ENCODE measurements at places on chromosomes 2 and 18.
A peak's percentile ranks its signal among the peaks of the same experiment; 100 is the strongest.

- DNase-seq, result peak; percentile 29
Measured at GRCh38 chr18:5197032-5197434, at the start of gene AKAIN1. TSS of gene AKAIN1 (minus strand) at chr18:5197257. CDS start at chr18:5197053, 204 bp downstream.

DNA sequence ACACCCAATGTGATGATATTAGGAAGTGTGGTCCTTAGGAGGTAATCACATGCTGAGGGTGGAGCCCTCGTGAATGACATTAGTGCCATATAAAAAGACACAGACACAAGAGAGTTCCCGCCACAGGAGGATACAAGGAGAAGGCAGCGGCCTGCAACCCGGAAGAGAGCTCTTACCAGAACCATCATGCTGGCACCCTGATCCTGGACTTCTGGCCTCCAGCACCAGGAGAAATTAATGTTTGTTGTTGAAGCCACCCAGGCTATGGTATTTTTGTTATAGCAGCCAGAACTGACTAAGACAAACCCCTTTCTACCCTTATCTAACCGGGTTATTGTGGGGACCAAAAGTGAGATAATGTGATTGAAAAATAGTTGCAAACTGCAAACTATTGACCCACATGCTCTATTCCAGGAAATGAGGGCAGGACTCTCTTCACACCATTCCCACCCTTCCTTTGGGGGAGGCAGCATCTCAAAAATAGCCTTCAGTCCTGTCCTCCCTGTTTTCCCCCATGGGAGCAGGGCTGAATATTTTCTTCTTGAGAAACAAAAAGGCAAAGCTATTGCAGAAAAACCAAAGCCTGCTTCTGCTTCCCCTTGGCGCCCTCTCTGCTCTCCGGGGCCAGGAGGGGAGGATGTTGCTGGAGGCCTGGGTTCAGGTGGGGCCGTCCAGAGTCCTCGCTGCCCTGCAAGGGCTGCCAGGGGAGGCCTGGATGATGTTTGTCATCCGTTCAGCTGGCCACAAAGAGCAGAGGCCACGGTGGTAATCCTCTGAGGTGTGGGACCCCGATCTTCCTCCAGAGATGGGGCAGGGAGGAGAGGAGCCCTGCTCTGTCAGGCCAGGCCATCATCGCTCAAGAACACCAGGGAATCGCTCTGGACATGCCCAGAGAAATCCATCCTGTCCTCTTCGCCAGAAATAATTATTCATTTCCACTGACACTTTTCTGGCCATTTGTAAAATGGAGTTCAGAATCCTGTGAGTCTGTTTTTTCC is 73.8 kb upstream of the HAAO start:
- no peak for DNase-seq

- no peak for DNase-seq
Measured at GRCh38 chr18:13276530-13277520, 58.3 kb downstream of the LDLRAD4 start.

GRCh38 chr2:187959821-187960220 is 331.9 kb upstream of the GULP1 start:
- DNase-seq, result no peak

- DNase-seq, result no peak
Measured at GRCh38 chr2:2762913-2763312, 431.8 kb upstream of the MYT1L start.

GRCh38 chr18:45494811-45495210 is 120.5 kb upstream of the SLC14A2 start:
- no peak for DNase-seq

DNA sequence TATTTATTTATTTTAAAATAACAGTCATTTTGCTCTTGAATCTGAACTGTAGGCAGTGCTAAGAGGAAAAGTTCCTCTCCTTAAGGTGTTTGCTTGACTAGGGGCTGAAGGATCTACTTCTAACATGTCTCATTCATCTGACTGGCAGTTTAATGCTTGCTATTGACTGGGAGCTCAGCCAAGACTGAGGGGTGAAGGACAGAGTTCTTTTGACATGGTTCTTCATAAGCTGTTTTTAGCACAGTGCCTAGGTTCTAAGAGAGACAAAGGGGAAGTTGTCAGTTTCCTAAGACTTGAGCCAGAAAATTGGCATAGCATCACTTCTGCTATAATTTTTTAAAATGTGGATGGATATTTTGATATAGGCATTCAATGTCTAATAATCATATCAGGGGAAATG is 73.0 kb downstream of the COMMD1 start:
- DNase-seq, result no peak

- DNase-seq, result no peak
Measured at GRCh38 chr2:71129902-71130151, 202 bp downstream of the MCEE start.

GRCh38 chr2:65357959-65358294 is 74.5 kb downstream of the SPRED2 start:
- DNase-seq, result no peak

Measured in naive thymus-derived CD4-positive, alpha-beta T cell (primary cell).